ENCODE measurements at places on chromosomes 3 and 15.

DNA sequence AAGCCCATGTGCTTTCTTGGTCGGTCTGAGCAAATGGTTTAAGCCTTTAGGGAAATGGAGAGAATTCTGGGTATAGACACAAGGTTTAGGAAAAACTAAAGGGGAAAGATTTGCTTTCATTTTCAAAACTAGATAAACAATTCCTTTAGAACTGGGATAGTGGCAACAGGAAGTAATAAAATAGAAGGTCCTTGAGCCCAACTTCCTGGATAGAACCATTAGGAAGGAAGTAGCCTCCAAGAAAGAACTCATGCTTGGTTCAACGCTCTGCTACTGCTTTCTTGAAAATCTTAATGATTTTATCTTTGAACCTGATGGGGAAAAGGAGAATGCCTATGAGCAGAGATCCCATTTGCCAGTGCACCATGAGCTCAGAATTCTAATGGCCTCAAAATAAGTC, 147.0 kb upstream of the THRB start:
- no peak for DNase-seq

DNA sequence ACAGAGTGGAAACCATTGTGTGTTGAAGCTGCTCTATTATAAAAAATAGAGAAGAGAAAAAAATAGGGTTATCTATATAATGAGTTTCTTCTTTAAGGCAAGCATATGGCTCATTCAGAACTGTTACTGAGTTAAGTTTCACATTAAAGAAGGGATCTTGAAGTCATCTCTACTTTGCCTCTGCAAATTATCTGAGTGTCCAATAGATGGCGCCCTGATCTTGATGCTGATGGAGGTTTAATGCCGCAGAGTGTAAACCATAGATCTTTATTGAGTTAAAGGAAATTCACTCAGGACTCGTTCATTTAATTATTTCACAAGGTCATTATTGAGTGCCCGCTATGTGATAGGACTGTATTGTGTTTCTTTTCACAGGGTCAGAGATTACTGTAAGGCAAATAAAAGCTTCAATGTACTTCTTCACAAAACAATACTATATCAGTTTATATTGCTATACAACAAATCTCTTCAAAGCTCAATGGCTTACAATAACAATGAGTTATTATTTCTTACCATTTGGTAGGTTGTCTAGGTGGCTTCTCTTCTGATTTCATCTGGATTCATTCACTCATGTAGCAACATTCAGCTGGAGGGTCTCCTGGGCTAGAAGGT, 171.4 kb downstream of the NSUN3 start:
- peak; percentile 55 for DNase-seq

GRCh38 chr3:65811086-65811761, 227.5 kb downstream of the MAGI1 start:
- DNase-seq: no peak

- DNase-seq: peak; percentile 91
Observed at GRCh38 chr3:31981206-31982181, at the start of the genes OSBPL10 and ZNF860. TSS of gene OSBPL10 (minus strand) at chr3:31981262. CDS start at chr3:31981179, 83 bp downstream. TSS of gene ZNF860 (plus strand) at chr3:31981750. CDS start at chr3:31989080, 7,330 bp downstream.

- no peak for DNase-seq
Observed at GRCh38 chr3:22012471-22012870, 261.5 kb upstream of the ZNF385D start.

DNA sequence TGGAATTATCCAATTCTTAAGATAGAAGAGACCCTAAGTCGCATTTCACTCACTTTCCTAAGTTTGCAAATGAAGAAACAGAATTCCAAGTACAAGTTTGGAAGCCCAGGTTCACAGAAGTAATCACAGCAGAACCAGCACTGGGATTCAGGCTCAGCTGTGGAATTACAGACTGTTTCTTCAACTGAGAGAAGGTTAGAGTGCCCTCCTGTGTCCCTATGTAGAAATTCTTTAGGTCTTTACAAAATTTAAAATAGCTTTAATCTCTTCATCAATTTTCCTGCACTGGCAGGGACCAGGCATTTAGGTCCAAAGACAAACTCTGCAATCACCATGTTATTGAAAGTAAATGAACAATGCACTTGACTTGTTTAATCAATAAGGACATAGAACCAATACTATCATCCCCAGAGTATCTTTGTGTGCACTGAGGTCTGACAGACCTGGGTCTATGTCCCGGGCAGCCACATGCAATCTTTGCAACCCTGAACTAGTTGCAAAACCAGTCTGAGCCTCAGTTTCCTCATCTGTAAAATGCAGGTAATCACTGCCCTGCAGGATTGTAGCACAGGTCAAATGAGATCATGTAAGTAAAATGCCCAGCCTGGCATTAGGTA, 96.3 kb upstream of the ZBED2 start:
- no peak for DNase-seq

DNA sequence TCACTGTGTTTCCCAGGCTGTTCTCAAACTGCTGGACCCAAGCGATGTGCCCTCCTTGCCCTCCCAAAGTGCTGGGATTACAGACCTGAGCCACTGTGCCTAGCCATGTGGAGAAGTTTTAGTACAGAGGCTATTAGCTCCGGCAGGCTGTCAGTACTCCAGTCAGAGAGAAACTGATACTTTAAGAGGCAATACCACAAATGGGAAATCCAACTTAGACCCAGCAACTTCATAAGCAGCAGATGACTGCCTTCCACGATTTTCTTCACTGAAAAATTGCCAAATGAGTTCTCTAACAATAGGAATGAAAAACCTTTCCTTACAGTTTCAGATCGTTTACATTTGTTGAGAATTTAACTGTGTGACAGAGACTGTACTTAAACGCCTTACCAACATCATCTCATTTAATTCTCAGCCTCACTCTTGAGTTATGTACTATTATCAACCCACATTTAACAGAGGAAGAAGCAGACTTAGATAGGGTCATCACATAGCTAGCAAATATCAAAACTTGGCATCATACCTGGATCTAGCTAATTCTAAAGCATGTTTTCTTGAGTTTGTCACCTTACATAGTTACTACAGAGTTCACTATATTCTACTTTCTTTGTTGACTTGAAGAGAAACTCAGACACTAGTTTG, 127.4 kb downstream of the TCF12 start:
- DNase-seq: no peak

GRCh38 chr15:92653366-92653765, 2.2 kb downstream of the FAM174B start:
- DNase-seq: peak; percentile 48

DNA sequence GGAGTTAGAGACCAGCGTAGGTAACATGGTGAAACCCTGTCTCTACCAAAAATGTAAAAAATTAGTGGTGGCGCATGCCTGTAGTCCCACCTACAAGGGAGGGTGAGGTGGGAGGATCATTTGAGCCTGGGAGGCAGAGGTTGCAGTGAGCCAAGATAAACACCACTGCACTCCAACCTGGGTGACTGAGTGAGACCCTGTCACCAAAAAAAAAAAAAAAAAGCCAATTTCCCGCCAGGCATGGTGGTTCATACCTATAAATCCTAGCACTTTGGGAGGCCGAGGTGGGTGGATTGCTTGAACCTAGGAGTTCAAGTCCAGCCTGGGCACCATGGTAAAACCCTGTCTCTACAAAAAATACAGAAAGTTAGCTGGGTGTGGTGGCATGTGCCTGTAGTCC, 6.9 kb downstream of the CNOT10 start:
- DNase-seq: no peak

DNA sequence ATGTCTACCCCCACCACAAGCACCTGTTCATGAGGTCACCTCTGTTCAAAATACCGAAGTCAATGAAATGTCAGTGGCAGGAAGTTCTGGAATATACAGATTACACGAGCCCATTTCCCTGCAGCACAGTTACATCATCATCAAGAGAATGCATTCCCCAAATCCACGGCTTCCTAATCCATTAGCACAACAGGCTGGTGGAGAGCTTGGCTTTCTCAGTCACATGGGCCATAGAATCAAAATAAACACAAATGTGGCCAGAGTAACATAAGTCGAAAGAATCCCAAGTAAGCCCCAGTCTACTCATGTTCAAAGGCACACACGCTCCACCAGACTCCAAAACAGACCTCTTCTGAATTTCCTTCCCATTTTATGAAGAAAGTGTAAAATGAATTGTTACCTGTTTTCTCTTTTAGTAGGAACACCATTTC, 419.3 kb downstream of the MAGI1 start:
- DNase-seq: no peak

DNA sequence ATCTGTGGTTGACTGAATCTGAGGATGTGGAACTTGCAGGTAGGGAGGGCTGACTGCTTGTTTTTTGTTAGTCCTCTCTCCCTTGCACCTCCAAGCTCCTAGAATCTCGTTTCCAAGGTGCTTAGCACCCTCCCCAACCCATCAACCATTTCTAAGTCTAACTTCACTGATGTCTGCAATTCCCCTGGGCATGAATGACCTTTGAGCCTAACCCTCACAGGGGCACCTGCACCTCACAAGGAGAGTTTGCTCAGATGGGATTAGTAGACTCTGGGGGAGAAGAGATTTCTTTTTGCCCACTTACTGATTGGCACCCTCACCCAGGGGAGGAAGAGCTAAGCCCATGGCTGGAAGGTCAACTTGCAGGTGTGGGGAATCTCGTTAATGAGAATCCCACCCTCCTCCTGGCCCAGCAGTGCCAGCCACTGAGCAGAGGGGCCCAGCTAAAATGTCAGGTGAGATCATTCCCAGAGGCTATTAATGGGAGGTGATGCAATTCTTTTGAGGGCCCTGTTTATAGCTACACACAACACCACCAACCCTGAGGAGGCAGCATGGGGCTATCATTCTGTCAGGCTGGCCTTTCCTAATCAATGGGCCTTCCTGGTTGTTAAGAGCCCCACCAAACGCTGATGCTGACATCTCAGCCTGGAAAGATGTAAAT, 81.6 kb upstream of the HERC1 start:
- no peak for DNase-seq

DNA sequence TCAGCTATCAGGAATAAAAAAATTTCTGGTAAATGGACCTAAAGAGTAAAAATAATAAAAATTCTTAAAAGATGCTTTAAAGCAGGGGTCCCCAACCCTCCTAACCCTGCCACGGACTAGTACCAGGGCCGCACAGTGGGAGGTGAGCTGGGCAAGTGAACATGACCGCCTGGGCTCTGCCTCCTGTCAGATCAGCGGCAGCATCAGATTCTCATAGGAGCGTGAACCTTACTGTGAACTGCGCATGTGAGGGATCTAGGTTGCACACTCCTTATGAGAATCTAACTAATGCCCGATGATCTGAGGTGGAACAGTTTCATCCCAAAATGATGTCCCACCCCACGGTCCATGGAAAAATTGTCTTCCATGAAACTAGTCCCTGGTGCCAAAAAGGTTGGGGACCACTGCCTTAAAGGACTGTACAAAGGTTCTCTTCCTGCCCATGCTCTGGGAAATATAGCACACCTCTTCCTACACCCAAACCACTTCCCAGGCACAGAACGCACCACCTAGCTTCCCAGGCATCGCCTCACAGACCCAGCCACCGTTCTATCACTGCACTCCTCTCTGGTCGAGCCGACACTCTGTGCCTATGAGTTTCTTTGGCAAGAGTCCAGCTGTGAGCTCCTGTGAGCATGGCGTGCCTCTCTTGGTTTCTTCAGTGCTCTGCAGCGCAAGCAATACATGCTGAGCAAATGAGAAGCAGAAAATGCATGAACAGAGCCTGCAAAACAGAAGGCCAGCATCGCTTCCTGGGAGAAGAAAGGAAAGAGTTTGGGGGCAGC, 104.9 kb downstream of the OCA2 start:
- no peak for DNase-seq

- DNase-seq: peak; percentile 35
Observed at GRCh38 chr3:50296721-50297383, 2.4 kb downstream of the HYAL3 start.

DNA sequence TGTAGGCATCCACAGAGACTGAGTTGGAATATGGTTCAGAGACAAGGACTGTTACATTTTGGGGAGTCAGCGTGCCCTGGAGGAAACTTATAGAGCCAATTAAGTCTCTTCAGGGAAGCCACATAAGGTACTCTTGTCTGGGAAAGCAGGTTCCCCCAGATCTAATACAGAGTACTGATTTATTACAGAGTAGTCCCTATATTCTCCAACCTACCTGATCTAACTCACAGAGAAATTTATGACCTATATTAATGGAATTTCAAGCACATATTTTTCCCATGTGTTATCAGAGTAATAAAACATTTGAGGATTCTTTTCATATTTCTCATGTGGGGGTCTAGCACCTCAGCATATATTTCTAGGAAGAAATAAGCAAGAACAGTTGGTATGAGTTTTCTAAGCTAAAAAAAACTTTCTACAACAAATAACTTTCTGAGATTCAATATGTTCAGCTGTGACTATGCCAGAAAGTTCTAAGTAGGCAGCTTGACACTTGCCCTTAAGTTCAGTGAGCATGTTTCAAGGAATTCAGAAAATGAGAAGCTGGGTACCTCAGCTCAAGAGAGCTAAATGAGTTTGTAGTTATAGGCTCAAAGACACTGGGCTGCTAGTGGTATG, 75.3 kb upstream of the COL8A1 start:
- no peak for DNase-seq

DNA sequence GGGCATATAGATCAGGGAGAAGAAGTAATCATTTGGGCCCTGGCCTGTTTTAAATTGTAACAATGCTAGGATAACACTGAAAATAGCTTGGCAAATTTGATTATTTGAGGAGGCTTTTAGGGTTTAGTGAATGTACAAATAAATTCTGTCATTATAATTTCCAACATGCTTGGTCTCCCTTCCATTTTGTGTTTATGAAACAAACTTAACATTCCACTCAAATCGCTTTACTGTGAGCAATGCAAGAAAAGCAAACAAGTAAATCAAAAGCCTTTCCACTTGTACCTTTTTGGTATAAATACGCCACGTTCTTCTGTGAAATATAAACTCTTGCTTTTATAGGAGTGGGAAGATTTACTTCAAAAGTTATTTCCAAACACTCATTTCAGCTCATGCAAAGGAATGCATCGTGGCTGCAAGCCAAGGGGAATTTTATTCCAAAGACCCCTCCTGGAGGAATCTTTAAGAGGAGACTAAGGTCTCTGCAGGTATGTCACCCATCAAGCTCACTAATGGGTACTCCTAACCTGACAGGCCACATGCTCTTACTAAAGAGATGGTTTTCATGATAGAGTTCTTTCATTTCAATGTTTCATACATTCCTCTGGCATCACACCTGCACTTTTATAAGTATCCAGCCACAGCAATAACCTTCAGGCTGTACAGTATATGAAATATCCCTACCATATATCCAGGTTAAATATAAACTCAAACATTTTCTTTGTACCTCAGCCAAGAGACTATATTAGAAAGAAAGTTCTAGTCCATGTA, 115.2 kb downstream of the P3H2 start:
- no peak for DNase-seq

- no peak for DNase-seq
Observed at GRCh38 chr3:172515130-172515918, 7.9 kb downstream of the TNFSF10 start.

GRCh38 chr3:64494526-64494925, 193.3 kb downstream of the ADAMTS9 start:
- no peak for DNase-seq

DNA sequence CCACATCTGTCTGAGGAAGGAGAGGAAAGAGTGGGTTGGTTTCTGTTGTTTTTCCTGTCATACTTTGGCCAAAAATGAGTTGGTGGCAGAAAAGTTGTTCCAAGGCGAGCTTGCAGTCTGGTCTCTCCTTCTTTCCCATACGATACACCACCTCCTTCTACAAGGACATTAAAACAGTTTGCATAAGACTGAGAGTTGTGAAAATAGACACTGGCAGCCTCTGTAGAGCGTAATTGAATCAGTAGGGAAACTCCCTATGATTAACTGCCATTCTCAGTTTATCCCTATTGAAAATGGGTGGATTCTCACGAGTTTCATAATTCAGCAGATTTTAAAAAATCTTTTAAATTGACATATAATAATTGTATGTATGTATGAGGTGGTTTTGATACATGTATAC, 3.7 kb upstream of the LSG1 start:
- no peak for DNase-seq

All from endodermal cell (in vitro differentiated cells).